ENCODE measurements at places on chromosomes 6 and 20.
A peak's percentile ranks its signal among the peaks of the same experiment; 100 is the strongest.

DNA sequence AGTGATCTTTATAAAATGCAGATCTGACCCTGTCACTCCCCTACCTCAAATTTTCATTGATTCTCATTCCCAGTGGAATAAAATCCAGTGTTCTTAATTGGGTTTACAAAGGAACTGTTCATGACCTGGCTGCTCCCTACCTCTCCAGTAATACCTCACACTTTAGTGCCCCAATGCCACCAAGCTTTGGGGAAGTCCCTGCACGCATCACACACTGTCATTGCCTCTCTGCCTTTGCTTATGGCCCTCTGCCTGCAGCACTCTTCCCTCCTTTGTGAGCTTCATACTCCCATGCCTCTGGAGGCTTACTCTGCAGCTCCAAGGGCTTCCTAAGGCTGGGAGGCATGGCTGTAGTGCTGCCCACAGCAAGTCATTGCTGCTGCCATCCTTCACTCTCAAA lies 57.4 kb downstream of the TMC2 start:
- DNase-seq = no peak

GRCh38 chr6:168333491-168333890 lies 13.9 kb upstream of the DACT2 start:
- peak; percentile 78 for DNase-seq

DNA sequence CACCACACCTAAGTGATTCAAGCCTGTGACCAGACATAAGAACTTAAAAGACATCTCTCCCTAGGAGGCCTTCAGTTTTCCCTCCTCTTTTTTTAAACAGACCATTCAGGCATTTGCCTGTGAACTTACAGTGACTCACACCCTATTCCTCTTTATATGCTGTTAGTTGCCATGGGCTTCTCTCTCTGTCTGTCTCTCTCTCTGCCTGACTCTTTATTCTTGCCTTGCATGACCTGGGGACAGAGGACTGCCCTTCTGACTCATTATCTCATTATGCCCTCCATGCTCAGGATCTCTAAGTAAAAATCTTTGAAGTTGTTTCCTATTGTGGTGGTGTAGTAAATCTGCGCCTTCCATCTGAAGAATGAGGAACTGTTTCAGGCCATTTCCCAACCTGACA lies 442.2 kb upstream of the MAN1A1 start:
- no peak for DNase-seq

- DNase-seq = no peak
Measured at GRCh38 chr6:89853068-89853467, 23.4 kb downstream of the CASP8AP2 start.

- no peak for DNase-seq
Measured at GRCh38 chr20:63686094-63686491, 10.4 kb upstream of the TNFRSF6B start.

DNA sequence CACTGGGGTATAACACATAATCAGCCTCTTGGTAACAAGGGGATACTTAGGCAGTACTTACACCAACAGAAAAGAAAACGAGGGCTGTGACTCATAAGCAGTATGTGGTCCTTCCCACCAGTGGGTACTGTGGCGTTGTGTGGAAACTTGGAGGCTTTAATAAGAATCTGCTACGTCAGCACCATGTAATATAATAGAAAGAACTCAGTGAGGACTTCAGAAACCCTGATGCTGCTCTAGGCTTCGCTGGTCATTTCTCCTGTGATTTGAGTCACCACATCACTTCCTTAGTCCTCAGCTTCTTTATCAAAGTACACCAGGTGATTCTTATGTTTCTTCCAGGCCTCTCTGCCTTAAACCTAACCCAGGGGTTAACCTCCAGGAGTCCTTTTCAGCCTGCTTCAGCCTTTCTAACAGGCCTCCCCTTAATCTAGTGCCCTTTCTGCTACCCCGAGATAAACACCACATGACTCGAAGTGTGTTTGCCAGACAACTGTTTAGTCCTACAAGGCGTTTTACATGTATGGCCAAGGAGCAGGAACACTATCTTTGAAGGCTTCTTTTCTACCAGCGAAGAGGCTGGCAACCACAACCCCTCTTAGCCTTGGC lies 68.5 kb downstream of the FYN start:
- peak; percentile 24 for DNase-seq

- no peak for DNase-seq
Measured at GRCh38 chr6:124530926-124531325, 431.3 kb upstream of the RNF217 start.

GRCh38 chr6:124962639-124963415 lies 590 bp downstream of the RNF217 start:
- peak; percentile 49 for DNase-seq

DNA sequence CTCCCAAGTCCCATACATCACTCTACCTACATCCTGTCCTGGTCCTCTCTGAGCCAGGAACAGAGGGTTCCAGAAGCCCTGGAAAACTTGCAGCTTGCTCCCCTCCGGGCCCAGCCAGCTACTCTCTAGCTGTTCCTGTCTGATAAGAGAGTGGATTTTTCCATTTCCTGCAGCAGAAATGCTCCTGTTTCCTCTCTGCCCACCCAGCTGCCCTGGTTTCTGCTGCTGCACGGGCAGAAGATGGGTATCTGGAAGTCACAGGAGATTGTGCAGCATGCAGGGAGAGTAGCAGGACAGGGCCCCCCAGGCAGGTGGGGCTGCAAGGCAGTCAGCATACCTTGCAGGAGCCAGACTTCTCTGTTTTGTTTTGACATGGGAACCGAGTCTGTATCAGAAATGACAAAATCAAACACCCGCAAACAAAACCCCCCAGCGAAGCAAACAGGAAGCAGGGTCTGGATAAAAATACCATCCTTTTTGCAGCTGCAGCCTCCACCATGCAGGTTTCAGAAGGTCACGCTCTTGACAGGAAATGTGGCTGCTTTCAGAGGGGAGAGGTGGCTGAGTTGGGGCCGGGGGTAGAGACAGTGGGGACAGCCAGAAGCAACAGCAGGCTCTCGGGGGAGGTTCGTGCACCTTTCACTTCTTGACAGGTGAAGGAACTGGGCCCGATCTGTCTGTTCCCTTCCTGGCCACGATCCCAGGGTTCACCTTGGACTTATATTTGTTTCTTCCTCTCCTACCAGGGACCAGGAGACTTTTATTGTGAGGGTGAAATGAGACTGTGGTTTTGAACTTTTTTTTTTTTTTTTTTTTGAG lies 50.8 kb upstream of the FAM83D start:
- peak; percentile 76 for DNase-seq

GRCh38 chr6:166969390-166970002 lies 13.1 kb upstream of the RNASET2 start:
- no peak for DNase-seq

DNA sequence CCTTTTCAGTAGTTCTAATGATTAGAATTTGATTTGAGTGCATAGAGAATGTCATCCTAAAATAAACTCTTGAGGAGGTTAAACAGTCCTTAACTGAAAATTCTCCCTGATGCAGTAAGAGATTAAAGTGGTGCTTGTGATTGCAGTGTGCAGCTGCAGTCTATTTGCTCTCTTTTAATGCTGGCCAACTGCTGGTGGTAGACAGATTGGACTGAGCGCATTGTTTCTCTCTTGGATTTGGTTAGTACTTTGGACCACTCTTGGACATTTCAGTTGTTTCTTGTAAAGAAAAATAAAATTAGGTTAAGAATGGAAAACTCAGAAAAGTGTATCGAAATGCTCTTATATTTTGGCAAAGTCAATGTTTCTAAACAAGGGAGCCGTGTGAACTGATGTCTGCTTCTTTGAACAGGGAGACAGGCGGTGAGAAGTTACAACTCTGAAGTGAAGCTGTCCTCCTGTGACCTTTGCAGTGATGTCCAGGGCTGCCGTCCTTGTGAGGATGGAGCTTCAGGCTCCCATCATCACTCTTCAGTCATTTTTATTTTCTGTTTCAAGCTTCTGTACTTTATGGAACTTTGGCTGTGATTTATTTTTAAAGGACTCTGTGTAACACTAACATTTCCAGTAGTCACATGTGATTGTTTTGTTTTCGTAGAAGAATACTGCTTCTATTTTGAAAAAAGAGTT lies 127.2 kb downstream of the CD109 start:
- no peak for DNase-seq

DNA sequence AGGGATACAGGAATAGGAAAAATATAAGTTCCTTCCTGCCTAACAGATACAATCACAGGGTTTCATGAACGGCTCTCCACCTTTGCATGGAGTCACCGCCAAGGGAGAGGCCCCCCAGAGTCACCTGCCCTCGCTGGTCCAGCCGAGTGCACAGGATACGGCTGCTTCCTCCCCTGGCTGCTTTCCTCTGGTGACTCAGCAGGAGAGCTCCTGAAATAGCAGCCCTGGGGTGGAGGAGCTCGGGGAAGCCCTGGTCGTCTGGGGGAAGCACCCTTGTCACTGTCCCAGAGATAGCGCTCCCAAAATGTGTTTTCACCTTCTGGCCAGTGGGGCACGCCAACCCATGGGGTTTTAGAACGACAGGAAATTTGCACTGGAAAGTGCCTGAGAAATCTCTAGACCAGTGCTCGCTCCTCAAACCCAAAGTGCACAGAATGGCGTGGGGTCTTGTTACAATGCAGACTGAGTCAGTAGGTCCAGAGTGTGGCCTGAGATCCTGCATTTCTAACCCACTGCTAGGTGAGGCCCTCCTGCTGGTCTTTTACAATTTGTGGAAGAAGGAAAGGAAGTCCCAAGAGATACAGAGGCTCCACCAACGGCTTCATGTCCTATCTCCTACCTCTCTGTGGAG lies 35.9 kb upstream of the FAM50B start:
- DNase-seq = no peak

DNA sequence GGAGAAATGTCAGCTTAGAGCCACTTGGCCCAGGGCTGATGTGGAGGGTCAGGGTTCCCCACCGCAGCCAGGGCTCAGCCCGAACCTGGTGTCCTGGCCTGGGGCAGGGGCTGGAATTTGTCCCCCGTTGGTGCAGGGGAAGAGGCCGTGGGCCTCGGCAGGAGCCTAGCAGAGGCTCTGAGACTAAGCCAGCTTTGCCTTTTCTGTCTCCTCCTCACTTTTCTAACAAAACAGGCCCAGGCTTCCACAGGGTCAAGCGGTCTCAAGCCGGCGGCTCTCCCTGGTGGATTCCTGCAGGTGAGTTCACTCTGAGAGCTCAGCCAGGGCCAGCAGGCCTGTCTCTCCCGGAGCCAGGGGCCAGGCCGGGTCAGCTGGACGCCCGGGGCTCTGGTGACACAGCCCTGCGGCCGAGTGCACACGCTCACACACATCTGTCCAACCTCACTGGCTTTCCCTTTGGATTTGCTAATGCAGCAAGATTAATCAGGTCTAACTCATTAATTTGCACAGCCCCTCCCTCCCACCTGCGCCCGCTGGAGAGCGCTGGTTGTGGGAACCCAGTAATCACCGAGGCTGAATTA lies 2.9 kb upstream of the CHRNA4 start:
- DNase-seq = no peak

DNA sequence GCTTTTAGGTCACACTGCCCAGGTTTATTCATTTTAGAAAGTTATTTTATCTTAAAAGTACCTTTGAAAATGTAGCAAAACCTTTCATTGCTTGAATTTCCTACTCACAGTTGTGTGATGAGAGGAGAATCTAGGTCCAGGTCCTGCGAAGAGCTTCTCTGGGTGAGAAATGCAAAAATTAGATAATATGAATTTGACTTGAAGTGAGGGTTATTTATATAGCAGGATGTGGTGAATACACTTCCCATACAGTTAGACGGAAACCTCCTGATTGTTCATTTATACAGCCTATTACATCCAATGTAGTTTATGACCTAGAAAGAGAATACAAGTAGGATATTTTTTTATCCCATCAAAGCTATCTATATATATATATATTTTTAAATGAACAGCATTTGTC lies 30.5 kb downstream of the CDKAL1 start:
- DNase-seq = no peak

- no peak for DNase-seq
Measured at GRCh38 chr6:144134176-144134575, 16.1 kb upstream of the STX11 start.

DNA sequence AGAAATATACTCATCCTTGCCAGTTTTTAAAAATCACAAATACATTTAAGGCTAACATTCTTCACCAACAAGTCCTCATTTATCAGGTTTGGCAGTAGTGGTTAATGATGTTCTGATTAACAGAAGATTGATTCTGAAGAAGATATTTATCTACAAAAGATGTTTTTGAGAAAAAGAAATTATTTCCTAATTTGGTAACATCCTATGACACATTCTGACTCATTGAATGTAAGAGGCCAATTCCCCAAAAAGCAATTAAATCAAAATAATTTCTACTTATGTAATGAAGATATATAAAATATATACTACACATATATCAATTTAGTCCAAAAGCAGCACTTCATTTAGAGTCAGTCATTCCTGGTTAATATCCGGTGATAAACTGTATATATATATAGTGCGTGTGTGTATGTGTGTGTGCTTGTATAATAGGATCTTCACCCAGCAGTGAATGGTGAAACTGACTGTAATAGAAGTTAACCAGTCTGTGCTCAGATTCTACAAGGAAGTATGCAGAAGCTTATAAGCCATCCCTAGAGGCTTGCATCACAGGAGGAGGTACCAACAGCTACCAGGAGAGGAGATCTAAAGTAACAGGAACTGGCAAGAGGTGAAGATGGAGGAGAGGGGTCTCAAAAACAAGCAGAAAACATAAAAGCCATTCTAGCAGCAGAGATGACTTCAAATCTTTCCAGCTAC lies 82.9 kb upstream of the MARCKS start:
- DNase-seq = no peak

DNA sequence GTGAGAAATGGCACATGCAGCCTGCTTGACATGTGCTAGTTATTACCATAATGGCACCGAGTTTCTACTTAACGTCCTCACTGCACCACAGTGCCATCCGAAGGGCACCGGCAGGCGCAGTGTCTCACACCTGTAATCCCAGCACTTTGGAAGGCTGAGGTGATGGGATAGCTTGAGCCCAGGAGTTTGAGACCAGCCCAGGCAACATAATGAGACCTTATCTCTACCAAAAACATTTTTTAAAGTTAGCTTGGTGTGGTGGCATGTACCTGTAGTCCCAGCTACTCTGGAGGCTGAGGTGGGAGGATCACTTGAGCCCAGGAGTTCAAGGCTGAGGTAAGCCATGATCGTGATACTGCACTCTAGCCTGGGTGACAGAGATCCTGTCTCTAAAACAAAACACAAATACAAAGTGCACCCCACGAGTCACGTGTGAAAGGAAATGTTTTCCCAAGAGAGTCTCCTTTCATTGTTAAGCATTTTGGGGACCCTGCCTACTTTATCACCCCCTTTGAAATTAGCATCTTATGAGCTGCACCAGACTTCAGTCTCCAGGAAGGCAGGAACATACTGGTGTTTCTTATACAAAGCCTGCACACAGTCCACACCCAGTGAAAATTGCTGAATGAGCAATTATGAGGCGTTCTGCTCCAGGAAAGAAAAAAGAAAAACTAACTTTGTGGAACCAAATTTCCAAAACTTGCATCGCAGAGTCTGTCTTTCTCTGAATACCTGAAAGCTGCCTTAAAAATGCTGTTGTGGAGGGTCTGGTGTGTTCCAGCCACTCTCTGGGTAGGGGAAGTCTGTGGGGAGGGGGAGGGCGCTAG lies 47.1 kb upstream of the FOXQ1 start:
- no peak for DNase-seq

DNA sequence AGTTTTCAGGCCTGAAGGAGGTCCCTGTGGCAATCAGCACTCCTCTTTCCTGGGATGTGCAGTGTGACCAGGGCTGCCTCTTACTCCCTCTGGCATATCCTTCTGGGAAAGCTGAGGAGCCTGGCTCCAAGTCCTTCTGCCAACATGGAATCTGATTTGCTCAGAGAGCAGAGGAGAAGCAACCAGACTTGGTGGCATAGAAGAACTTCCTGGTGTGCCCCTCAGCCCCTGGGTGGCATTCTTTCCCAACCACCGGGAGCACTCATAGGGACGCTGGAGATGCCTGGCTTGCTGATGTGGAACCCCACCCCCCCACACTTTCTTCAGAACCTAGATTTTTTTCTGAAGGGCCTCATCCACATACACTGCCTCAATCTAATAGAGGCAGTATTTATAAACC lies 107.6 kb upstream of the TRAF3IP2 start:
- no peak for DNase-seq

- DNase-seq = peak; percentile 73
Measured at GRCh38 chr6:391559-392440, at the start of gene IRF4. Gene IRF4 (plus strand): TSS chr6:391752. CDS start chr6:393153, 1,401 bp downstream.

All from transverse colon (tissue), 4 donors.